ENCODE measurements at places on chromosomes 12 and 14.
A peak's percentile ranks its signal among the peaks of the same experiment; 100 is the strongest.

GRCh38 chr12:116376354-116377193 is 99.1 kb upstream of the MED13L start:
- peak; percentile 31 for DNase-seq

- no peak for DNase-seq
These were observed 165.5 kb downstream of the PTPN11 start for GRCh38 chr12:112584266-112584722.

DNA sequence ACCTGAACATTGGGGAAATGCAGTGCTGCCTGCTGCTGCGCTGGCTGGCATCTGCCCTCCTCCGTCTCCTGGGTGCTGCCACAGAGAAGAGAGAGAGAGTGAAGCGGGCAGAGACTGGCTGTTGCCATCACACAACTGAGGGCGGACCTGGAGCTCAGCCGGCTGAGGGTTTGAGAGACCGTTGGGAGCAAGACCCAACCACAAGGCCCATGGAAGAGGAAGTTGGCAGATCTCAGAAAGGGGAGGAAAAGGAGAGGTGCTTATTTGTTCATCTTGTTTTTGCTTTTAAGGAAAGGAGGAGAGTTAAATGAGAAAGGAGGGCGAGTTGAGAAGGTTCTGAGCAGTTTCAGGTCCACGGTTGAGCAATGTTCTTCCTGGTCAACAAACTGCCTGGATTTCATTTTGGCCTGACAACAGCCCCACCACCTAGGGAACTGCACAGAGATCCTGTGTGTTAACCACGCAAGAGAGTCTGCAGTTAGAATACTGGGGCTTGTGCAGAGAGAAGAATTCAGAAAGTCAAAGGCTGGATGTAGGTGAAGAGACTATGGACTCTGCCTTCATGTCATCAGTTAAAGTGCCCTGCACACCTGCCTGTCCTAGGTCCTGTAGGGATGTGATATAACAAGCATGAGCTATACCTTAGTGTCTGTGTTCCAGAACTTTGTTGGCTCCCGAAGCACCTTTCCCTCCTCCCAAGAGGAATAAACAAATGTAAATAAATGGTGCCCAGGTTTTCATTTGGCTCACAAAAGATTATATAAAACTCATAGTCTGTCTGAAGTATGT is 124.6 kb downstream of the ETV6 start:
- DNase-seq: no peak

DNA sequence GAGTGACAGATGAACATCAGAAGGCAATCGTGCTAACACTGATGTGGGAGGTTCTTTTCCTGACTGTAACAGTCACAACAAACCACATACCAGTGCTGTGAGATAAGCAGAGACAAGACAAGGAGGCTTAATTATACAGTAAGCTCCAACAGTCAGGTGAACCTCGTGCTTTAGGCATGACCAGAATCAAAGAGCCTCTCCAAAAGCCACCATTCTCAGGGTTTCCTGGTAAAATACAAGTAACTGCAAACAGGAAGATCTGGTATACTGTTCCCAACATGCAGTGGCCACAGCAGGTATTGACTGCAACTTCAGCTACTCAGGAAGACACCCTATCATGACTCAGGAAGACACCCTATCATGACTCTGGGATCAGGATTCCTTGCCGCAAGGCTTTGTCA is 47.3 kb upstream of the GTF2A1 start:
- DNase-seq: no peak

DNA sequence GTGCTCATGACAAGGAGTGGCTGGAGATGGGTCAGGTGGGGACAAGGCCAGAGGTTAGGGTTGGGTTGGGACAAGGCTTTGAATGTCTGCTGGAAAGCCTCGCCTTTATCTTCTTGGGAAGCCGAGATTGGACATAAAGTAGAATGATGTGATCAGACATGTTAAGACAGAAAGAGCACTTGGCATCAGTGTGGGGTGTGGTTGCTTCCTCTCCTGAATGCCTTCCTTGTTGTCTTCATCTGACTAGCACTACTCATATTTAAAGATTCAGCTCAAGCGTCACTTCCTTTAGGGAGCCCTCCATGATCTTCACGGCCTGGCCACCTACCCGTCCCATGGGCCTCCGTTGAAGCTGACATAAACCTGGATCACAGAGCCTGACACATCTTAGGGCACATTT is 14.8 kb upstream of the C12orf75 start:
- DNase-seq: no peak

DNA sequence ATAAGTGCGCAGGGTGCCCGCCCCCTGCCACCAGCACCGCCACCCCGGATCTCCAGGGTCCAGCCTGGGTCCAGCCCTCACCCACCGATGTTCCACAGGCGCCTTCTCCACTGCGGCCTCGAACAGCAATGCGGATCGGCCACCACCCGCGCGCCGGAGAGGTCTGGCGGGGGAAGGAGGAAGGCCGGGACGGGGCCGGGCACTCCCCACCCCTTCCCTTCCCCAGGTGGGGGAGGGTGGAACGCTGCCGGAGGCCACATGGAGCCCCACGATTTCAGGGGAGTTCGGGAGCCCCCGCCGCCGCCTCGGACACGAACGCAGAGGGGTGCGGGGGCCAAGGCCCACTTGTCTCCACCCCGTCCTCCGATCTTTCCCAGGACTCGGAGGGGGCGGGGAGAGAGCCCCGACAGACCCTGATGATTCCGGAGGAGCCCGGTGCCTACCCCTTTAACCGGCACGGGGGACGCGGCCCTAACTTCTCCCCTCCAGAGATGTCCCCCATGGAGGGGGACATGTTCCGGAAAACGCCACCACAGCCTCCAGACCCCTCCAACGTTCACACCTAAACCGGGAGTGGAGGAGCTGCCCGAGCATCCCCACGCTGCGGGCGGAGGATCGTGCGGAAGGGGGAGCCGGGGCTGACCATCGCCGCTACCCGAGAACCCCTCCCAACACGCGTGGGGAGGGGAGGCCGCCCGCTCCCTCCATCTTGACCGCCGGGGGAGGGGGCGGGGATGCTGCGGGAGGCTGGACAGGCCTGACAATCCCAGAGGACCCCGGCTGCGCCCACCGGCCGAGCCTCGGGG is 1.1 kb downstream of the ATXN2 start:
- no peak for DNase-seq

Measured in GOT3 (cell line).